ENCODE measurements at places on chromosomes 2 and 18. TPM values are rescaled to one million over a fixed set of nuclear protein-coding genes. Genes with fewer than 3 reads are reported as not detected.
A peak's percentile ranks its signal among the peaks of the same experiment; 100 is the strongest.

DNA sequence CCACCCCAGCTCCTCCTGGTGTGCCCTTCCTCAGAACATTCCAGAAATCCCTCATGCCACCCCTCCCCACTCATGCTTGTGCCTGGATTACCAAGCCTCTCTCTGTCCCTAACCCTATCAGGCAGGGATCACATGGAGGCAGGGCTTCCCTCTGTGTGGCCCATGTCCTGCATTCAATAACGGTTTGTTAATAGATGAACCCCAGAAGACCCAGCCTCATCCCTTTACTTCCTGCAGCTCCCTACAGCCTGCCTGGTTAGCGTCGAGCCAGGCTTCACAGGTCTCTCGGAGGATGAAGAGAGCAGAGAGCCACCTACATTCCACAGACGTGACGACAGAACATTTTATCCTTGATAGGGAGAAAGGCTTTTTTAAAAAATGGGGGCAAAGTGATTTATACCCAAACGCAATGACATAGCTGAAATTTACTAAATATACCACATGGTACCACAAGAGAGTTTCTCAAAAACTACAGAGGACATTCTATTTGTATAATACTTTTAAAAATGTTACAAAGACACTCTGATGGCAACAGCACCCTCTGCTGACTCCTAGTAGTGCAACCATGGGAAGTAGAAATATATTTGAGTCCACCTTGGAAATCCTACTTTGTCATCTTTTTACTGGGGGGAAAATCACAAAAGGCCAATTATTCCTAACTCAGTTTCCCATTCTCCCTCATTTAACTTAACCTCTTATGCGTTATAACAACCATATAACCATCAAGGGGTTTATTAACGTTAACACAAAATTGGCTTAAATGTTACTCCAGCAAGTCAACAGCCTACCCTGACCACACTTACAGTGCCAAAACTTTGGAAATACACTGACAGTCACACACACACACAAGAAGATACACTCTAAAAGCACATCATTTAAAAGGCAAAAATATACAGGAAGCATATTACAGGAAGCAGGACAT lies 30.7 kb downstream of the FBXO15 start:
- H3K4me3 ChIP-seq: no peak overlapping the region
- H3K4me1 ChIP-seq: no peaks in the 10 kb centered on the region
- no peaks in the 10 kb centered on the region for H3K27me3 ChIP-seq
- no peak overlapping the region for H3K27ac ChIP-seq
- DNase-seq: no peak
- H3K36me3 ChIP-seq: no peaks in the 10 kb centered on the region

DNA sequence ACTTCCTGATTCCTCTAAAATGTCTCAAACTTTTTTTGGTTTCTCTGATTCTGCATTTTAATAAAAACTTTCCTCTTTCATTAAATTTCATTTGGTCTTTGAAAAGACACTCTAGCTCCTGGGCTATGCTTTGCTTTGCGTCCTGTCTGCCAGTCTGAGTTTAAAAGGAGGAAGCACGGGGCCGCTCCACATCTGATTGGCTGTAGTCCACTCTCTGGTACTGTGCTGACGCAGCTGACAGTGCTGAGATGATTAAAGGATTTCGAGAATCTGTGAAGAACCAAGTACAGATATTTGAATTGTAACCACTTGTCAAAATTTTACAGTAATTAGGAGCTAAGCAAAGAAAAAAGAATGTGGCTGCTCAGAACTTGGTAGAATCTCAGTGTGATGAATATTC lies 199.6 kb upstream of the HNMT start:
- no peak for DNase-seq
- H3K4me1 ChIP-seq: no peaks in the 10 kb centered on the region
- H3K36me3 ChIP-seq: no peaks in the 10 kb centered on the region
- no peak overlapping the region for H3K27ac ChIP-seq
- H3K4me3 ChIP-seq: no peak overlapping the region

DNA sequence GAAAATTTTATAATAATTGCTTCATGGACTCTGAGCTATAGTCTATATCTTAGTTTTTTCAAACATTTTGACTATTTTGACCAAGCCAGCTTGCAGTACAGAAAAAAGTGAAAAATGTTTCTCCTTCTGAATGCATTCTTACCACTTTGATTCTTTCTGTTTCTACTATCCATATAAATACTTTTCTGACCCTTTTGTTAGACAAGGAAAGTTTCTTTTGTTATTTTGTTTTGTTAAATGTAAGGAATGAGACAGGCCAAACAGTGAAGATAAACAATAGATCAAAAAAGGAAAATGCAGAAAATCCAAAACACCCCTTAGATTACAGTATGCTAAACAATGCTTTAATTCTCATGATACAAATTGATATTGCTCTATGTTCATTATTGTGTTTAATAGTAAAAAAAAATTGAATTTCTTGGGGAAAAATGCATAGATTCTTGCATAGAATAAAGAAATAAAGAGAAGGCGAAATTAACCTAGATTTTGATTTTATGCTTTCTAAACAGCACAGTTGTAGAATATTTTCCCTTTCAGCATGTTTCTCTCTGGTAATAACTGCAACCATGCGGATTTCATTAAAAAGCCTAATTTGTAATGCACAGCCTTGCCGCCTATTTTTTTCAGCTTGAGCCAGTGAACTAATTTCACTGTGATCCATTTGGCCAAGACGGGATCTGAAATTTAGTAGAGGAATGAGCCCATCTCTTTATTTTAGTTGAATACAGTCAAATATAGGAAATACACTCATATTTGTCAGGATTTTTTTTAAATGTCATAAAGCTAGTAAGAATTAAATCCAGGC lies 976 bp downstream of the TNFAIP6 start:
- H3K4me1 ChIP-seq: no peaks in the 10 kb centered on the region
- no peaks in the 10 kb centered on the region for H3K36me3 ChIP-seq

DNA sequence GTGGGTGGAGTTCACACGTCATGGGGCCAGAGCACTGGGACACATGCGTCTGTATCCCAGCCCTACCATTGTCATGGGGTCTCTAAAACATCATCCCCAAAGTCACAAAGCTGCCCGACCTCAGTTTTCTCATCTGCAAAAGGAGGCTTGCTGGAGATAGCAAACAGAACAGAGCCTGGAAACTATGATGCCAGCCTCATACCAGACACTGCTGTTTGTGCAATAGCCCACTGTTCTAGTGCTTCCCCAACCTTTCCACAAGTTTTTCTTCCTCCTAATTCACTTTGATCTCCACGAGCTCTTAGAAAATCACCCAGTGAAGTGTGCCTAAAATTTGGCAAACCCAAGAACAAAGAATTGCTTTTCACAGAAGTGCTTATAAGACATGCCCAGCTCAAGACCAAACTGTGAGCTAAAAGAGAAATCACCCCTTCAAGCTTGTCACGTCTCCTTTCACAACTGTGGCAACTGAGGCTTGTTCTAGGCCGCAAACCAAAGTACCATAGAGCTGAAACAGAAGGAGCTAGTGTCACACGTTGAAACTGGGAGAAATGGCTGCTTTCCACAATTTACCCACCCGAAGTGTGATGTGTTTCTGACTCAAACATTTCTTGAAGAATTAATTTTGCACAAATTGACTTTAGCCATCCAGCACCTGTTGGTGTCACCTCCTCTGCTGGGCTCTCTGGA lies 162.7 kb upstream of the ID2 start:
- DNase-seq: no peak
- H3K27ac ChIP-seq: no peak overlapping the region
- no peak overlapping the region for H3K4me3 ChIP-seq
- H3K36me3 ChIP-seq: no peaks in the 10 kb centered on the region
- H3K4me1 ChIP-seq: no peaks in the 10 kb centered on the region

DNA sequence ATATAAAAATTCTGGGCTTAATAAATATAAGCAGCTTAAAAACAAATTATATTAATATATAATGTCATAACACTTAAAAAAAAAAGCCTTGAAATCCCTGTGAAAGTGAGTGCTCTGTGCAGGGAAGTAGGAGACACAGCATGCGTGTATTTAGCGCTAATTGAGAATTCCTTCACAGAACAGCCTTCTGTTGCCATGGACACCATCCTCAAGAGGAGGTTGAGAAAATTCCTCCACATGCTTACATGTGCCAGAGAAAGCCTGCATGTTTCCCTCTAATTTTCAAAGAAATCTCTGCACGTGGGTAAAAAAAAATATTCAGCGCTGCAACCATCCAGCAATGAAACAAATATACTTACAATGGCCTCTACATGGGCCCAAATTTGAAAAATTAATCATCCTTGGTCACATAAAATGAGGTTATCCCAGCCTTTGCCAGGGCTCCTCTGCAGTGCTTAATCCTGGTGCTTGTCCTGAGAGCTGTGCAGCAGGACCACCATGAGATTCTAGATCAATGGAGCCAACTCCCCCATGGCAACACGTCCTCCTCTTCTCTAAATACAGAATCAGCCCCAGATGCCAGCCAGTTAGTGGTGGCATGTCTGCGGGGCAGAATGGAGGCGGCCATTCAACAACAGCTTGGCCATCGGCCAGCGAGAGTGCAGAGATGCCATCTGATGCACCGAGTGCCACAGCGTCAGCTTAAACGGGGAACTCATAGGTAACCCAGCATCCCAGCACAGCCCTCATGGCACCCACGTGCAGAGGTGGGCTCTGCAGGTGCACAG lies 228.0 kb downstream of the MYT1L start:
- no peaks in the 10 kb centered on the region for H3K27me3 ChIP-seq
- H3K4me3 ChIP-seq: no peak overlapping the region
- H3K36me3 ChIP-seq: no peaks in the 10 kb centered on the region
- no peaks in the 10 kb centered on the region for H3K4me1 ChIP-seq

- H3K27ac ChIP-seq: no peak overlapping the region
- no peaks in the 10 kb centered on the region for H3K36me3 ChIP-seq
- peak; percentile 24 for DNase-seq
Observed at GRCh38 chr2:224584111-224584784, 915 bp downstream of the CUL3 start.

GRCh38 chr2:69168144-69168813 lies 155.3 kb downstream of the ANTXR1 start:
- DNase-seq: no peak
- H3K4me3 ChIP-seq: no peak overlapping the region
- no peaks in the 10 kb centered on the region for H3K27me3 ChIP-seq
- no peak overlapping the region for H3K27ac ChIP-seq
- H3K36me3 ChIP-seq: no peaks in the 10 kb centered on the region

DNA sequence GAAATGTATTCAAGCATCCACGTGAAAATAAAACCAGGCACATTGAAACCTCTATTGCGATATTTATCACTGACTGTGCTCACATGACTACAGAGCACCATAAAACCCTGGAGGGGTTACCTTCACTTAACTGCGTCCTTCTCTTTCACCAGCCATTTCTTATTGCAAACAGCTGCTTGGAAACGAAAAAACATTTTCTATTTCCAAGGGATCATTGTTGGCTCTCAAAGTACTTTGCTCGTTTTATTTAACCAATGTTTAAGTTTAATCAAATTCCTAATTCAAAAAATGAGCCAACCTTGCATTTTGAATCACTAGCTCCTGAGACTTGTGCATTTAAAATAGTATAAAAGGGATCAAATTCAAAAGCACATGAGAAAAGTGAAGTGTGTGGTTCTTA lies 134.4 kb downstream of the OSR1 start:
- H3K27ac ChIP-seq: no peak overlapping the region
- no peak for DNase-seq
- no peaks in the 10 kb centered on the region for H3K4me1 ChIP-seq
- H3K27me3 ChIP-seq: no peaks in the 10 kb centered on the region

DNA sequence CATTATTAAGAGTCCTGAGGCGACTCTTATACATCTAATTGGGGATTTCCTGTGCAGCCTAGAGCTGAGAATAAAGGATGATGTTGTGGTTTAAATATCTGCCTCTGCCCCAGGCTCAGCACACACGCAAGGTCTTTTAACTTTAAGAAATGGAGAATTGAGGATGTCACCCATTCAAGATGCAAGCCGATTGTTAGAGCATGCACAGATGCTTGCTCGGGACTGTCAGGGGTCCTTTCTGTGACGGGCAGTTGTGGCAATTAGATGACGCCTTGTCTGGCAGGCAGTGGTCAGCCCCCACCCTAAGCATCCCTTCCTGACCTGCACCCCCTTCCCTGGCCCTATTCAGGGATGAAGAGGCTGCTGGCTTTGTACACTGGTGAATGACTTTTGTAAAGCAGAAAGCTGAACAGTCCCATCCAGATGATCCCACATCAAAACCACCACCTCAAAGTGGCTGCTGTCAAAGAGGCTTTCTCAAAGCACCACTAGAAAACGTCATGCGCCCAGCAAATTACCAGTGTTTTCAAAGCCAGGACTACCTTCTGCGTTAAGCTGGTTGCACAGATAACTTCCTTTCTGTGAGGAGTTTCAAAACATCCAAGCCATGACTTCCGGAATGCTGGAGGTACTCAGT lies 23.7 kb downstream of the FAM178B start:
- no peaks in the 10 kb centered on the region for H3K27me3 ChIP-seq
- no peak for DNase-seq
- no peak overlapping the region for H3K4me3 ChIP-seq
- H3K27ac ChIP-seq: no peak overlapping the region
- no peaks in the 10 kb centered on the region for H3K4me1 ChIP-seq

- peaks cover 1% of the 10 kb centered on the region for H3K4me1 ChIP-seq
- H3K27me3 ChIP-seq: no peaks in the 10 kb centered on the region
- no peak for DNase-seq
- H3K4me3 ChIP-seq: no peak overlapping the region
- H3K36me3 ChIP-seq: no peaks in the 10 kb centered on the region
Observed at GRCh38 chr2:213089438-213089837, 62.0 kb downstream of the IKZF2 start.

DNA sequence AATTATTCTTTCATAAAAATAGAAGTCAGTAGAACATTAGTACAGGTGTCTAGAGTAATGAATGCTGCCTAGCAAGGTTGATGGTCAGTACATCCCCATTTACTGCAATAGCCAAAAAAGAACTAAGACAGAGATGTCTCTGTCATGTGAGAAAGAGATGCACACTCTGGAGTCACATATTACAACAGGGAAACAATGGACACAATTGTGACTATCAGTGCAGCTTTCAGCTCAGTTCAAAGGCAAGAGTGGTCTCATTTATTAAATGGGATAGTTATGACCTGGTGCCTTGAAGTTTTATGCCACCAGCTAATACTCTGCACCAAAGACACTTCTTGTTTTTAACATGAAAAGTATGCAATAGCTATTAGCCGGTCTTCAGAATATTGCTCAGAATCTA lies 194.9 kb upstream of the CHAC2 start:
- no peaks in the 10 kb centered on the region for H3K27me3 ChIP-seq
- H3K27ac ChIP-seq: no peak overlapping the region
- no peak overlapping the region for H3K4me3 ChIP-seq

DUSP19 gene
- polyA plus RNA-seq: 3.4 TPM

SCN7A gene
- 31.2 TPM for polyA plus RNA-seq

SPR gene
- polyA plus RNA-seq: 26.1 TPM

M1AP gene
- 0.72 TPM for polyA plus RNA-seq

LIPG gene
- 1.3 TPM for polyA plus RNA-seq

LYPD6 gene
- 1.0 TPM for polyA plus RNA-seq

VSNL1 gene
- 0.41 TPM for polyA plus RNA-seq

ABCB6 gene
- polyA plus RNA-seq: 33.3 TPM

TTC39C gene
- 7.2 TPM for polyA plus RNA-seq

EGR4 gene
- not detected for polyA plus RNA-seq
